NCI-H1436 (cell line): ENCODE measurements at places on chromosomes 16 and 17.

GRCh38 chr17:75225016-75225415, 19.5 kb downstream of the NUP85 start:
- no peak for DNase-seq

- DNase-seq, result no peak
Observed at GRCh38 chr16:89324056-89325010, 106.8 kb downstream of the ZNF778 start.

DNA sequence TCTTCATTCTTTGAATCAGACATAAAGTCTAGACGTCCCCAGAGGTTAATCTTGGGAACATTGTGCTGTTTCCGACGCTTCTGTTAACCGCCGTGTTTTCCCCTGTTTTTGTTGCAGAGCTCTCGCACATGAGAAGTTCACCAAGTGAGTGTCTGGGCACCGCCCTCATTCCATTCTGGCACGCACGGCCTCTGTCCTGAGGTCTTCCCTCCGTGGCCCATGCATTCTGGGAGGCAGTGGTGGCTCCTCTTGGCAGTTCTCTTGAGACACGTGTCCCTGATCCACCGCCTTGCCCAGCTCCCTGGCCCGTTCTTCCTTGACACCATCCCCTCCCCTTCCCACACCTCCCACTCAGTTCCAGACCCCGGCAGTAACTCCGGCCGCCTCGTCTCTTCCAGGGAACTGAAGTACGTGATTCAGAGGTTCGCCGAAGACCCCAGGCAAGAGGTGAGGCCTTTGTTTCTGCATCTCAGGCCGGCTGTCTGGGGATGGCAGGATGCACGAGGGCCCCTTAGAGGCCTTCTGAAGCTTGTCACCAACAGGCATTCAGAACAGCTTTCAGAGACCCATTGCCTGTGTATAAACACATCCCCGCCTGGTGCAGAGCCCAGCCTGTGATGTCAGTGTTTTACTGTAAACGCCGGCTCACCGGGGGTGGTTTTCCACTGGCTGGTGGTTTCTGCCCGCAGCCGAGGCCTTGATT, 85.9 kb upstream of the PLCG2 start:
- DNase-seq, result no peak

DNA sequence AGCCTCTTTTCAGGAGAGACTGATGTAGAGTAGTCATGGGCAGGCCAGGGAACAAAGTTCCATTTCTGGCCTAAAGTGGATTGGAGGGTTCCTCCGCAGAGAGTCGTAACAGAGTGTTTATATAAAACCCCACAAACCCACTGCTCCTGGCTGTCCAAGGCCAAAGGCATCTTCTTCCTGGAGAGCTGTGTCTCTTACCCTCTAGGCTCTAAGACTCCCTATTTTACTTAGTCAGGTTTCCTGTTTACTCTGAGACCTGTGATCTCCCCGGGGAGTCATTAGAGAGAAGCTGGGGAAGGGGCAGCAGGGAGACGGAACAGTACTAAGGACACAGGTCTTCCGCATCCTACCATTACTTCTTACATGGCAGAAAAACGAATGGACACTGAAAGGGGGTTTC, 69.5 kb downstream of the HIC1 start:
- DNase-seq, result no peak

GRCh38 chr16:75252049-75252864, 833 bp upstream of the BCAR1 start:
- no peak for DNase-seq

GRCh38 chr17:29593591-29594518, 923 bp downstream of the ANKRD13B start:
- peak; percentile 67 for DNase-seq

DNA sequence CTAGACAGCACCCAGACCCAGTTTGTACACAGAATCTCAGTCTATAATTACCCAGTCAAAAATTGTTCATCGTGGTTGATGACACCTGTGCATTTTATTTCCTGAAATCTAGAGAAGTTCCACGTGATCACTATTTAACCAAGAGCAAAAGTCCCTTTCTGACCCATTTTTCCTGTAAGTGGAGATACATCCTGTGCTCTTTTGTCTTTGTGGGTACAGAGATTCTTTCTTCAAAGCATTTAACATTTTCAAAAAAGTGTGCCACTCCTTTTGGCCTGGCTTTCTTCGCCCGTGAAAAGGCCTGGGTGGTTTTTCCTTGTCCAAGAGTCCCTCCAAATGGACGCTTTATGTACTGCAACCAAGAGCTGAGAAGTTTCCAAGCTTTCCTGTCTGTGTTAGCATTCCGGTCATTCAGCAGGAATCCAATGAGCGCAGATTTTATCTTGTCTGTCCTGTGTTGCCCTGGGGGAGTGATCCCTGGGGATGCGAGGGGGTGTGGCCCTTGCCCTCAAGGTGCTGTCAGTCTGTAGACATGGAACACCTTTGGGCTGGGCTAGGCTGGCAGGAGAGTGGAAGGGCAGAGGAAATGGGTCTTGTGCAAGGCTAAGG, 161.1 kb upstream of the CACNG5 start:
- peak; percentile 57 for DNase-seq

DNA sequence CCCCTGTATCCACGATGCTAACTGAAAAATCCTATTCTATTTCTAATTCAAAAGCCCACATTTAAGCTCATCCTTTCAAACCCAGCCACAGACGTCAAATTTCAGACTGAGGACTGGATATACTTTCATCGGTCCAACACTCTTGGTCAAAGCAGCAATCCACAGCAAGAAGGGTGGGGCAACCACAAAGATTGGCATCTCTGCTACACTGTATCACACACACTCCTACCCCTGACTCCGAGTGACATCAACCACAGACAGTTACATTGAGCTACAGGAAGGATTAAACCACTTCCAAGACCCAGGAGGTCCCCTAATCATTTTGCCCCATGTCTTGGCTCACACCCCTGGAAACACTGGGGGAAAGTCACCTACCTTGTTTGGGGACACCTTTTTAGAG, 61.3 kb downstream of the GRIN2A start:
- no peak for DNase-seq

DNA sequence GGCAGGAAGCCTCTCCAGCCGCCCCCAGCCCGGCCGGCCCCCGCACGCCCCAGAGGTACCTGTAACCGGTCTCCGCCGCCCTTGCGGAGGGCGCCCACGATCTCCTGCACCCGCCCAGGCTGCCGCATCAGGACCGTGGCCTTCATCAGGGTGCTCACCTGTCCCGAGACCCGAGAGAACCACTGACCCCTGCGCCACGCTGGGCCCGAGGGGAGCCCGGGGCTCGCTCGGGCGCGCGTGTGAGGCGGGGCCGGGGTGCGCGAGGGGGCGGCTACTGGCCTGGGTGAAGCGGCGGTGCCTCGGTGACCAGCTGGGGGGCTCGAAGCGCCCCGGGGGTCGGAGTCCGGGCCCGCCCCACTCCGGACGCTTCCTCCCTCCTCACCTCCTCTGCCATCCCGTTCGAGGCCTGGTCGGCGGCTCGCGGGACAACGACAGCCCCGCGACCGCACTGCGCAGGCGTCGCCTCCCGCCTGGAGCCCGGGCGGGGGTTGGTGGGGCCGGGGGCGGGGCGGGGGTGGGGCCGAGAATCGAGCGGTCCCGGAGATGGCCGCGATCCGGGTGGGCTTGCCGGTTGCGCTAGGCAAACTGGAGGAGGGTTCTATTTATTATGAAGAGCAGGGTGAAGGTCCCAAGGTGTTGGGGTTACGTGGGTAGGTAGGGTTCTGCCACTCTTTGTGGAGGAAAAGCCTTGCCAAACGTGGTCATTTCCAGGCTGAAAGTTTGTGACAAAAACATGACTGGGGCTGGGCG, at the start of gene NT5C3B:
TSS of gene NT5C3B (minus strand) at position 433 of the 750 bp plus-strand sequence. CDS start at position 394, 39 bp downstream.
- peak; percentile 30 for DNase-seq

GRCh38 chr16:57999971-58000705, at the start of gene ZNF319:
ZNF319 (minus strand) TSS chr16:58000672; CDS start chr16:57998265, 2,407 bp downstream.
- DNase-seq, result no peak

- DNase-seq, result no peak
Observed at GRCh38 chr17:62712171-62712581, 84.7 kb downstream of the MRC2 start.

- no peak for DNase-seq
Observed at GRCh38 chr16:58116081-58116480, 13.1 kb downstream of the CFAP20 start.

GRCh38 chr17:7251661-7252175, at the start of gene CTDNEP1:
CTDNEP1 (minus strand) TSS chr17:7251734; CDS start chr17:7251296, 438 bp downstream.
- DNase-seq, result peak; percentile 97

DNA sequence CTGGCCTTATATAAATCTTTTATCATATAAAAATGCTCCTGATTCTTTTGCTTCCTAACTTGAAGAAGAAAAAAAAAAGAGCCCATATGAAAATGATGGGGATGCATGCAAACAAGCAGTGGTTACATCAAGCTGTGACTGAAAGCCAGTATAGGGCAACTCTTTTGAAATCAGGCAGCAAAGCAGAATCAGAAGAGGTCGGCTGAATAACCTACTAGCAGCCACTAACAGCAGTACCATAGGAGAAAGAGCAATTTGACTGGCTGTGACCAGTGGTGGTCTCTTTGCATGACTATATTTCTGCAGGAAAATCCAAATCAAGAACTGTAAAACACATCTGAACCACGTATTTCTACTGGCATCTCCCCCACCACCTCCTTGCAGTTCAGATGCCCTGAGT, 161.9 kb upstream of the C17orf78 start:
- DNase-seq, result no peak

GRCh38 chr16:2987833-2988232, 7.6 kb upstream of the PKMYT1 start:
- no peak for DNase-seq

GRCh38 chr17:4003501-4004421, 39.5 kb upstream of the ATP2A3 start:
- DNase-seq, result no peak

GRCh38 chr16:70685938-70686375, at the start of gene MTSS2:
MTSS2 (minus strand) TSS chr16:70686053; CDS start chr16:70685791, 262 bp downstream.
- peak; percentile 74 for DNase-seq

DNA sequence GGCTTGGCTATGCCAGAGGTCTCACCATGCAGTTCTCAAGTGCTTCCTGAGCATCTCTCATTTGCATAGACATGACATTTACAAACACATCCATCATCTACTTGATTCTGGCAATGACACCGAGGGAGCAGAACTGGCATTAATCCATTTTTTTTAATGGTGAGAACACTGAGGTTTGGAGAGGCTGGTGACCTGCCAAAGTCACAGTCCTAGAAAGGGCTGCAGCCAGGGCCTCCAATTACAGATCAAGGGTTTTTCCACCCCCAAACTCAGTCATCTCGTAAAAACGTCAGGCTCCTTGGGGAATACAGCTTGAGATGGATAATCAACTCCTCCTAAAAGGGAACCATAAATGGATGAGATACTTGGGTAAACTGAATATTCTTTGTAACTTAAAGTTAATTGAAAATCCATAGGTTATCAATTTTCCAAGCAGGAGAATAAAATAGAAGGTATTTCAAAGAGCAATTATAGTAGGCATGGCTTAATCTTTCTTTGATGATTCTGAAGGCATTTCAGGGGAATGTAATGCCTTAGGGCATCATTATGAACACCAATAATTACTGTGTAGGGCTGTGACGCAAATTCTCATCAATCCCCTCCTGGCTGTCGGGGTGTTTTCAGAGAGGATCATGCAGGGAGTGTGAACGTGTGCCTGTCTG, 9.4 kb upstream of the MEOX1 start:
- DNase-seq, result peak; percentile 47

GRCh38 chr17:42180922-42181850, at the start of gene KCNH4:
KCNH4 (minus strand) TSS chr17:42181142; CDS start chr17:42180945, 197 bp downstream.
- DNase-seq, result peak; percentile 92

GRCh38 chr16:83928341-83929055, 24.5 kb upstream of the OSGIN1 start:
- no peak for DNase-seq

DNA sequence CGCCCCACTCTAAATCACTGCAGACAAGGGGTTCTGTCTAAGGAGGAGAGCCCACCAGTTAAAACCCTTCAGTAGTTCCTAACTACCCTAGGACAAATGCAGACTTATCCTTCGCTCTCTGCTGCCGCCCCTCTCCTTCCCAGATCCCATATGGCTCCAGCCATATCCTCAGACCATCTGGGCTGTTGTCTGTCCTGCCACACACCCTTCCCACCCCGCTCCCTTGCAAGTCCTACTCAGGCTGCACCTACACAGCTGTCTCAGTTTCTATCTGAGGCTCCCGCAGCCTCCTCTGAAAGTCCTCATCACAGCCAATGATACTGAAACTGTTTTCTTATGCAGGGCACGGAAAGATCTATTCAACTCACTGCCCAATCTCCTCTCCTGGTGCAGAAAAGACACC, 720 bp upstream of the BCKDK start:
- DNase-seq, result no peak

- DNase-seq, result no peak
Observed at GRCh38 chr17:81159611-81160265, 5.6 kb upstream of the PVALEF start.

- DNase-seq, result no peak
Observed at GRCh38 chr16:27052007-27052406, 14.7 kb upstream of the C16orf82 start.

DNA sequence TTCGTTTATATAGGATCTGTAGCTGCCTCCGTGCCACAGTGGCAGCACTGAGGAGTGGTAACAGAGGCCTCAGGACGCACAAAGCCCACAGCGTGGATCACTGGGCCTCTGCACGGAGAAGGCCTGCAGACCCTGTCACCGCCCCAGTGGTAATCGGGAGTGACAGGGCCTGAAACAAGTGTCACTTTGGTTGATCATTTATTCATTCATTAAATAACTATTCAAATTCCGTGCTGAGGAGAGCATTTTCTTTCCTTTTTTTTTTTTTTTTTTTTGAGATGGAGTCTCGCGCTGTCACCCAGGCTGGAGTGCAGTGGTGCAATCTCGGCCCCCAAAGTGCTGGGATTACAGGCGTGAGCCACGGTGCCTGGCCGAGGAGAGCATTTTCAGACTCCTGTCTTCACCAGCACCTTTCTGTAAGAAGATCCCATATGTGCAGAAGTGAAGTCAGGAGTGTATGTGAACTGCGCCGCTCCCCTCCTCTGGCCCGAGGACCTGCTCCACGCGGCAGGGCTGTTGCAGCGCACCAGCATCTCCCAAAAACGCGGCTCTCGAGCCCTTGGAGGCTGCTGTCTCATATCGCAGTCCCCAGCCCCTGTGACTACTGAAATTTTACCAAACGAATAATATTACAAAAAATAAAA, 44.9 kb upstream of the TRAP1 start:
- DNase-seq, result no peak

DNA sequence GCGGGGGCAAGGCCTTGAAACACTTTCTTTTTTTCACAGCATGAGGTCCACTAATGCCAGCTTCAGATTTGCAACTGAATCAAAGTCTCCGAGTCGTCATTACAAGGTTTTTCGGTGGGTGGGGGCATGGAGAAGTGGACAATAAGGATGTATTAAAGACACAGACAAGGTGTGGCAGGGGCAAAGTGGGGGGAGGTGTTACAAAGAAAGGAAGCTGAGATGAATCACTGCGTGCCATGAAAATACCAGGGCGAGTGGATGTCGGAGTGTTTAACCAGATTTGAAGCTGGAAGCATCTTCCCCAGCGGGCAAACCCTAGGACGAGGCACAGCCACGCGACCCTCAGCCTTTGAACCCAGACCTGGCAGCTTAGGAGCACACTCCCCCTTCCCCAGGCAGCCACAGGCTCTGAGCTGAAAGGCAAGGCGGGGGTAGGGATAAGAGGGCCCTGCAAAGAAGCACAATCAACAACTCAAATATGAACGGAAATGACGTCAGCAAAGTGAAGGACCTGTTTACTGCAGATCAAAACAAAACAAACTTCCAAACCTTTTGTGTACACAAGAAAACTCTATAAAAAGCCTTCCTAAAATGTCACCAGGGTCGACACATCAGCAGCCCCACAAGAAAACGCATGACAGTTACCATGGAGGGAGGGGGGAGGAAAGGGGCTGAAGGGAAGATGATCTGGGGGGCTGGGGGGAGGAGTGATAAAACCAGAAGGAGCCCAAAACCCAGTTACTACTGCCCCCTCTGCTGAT, 5.6 kb upstream of the ZFHX3 start:
- DNase-seq, result peak; percentile 50

GRCh38 chr16:47047524-47048203, 74.2 kb upstream of the DNAJA2 start:
- DNase-seq, result no peak
